Non-pigmented ciliary epithelial cell (primary cell): ENCODE measurements at places on chromosomes 1 and 21.

DNA sequence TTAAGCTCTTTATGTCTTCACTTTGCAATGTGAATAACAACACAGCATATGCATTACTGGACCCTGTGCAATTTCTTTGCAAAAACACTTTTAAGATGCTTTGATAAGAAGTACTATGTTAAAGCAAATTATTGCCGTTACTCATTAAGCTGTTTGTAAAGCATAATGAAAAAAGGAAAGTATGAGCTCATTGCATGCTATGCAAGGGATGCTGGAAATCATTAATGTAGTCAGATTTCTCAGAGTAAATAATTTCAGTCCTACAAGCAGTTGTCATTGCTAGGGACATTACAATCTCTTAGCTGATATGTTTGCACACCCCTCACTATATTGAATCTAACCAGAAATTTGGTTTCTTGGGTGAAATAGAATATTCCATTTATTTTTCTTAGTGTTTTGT lies 982.5 kb upstream of the ADGRL2 start:
- no peak for DNase-seq

DNA sequence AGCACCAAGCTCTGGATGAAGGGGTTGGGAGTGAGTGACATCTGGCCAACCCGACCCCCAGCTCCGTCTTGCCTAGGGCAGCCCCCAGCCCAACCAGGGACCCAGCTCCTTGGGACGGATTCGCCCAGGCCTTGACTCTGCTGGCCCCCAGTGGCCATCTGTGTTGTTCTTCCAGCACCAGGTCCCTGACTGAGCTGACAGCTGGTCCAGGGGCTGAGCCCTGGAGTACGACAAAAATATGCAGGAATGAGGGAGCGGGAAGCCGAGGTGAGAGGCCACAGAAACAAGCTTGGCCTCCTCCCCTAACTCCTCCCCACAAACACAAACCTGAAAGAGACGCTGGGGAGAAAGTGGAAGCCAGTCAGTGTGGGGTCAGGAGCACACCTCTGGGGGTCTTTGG lies 55.0 kb upstream of the PAX7 start:
- DNase-seq = no peak

DNA sequence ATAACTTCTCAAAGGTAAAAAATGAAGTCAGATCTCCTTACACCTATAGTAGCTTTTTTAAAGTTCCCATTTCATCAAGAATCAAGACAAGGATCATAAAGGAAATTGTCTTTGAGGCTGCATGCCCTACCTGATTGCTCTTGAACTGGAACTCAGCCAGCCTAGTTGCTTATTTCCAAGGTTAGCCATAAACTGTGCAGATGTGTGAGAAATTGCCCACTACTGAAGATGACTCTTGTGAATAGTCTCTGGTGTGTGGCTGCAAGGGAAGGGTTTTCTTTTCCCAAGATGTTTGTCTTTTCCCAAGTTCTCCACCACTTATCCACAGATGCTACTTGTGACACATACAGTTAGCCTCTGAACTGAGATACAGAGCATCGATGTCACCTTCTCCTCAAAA lies 81.7 kb upstream of the DUSP10 start:
- no peak for DNase-seq

DNA sequence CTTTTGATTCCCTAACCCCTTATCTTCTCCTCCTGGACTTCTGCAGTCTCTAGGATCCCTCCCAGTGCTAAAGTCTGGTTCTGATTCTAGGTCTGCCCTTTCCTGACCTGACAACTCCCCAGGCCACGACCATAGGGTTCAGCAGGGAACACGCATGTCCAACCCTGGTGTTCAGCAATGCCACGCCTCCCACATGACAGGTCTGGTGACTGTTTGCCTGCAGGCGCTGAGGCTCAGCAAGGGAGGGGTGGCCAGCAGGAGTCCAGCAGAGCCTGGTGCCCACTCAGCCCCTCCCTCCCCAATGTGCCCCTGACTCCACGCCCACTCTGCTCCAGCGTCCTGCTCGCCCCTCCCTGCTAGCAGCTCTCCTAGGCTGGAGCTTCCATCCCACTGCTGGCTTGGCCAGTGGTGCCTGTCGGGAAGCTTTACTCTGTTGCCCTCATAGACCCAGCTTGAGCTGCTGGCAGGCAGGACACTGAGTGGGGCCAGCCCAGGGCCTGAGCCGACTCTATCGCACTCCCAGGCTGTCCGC lies 17.3 kb downstream of the SLC9A1 start:
- DNase-seq = no peak

DNA sequence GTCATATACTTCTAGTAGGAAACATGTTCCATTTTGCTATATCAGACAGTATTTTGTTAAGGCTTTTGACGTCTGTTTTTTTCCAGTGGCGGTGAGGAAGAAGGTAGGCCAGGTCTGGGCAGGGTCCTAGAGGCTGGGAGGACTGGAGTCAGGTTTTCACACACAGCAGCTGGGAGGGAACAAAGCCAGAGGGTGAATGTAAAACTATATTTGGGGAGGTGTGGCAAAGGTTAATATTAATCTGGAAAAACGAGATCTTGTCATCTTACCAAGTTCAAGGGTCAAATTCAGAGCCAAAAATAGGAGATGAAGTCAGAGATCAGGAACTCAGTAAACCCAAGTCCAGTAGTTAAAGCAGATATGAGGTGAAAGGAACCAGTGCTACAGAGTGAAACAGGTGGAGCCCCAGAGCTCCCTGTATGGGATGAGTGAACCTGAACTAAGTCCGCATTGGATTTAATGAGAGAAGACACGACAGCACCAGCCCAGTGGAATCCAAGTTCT lies 10.7 kb upstream of the OTUD7B start:
- no peak for DNase-seq

DNA sequence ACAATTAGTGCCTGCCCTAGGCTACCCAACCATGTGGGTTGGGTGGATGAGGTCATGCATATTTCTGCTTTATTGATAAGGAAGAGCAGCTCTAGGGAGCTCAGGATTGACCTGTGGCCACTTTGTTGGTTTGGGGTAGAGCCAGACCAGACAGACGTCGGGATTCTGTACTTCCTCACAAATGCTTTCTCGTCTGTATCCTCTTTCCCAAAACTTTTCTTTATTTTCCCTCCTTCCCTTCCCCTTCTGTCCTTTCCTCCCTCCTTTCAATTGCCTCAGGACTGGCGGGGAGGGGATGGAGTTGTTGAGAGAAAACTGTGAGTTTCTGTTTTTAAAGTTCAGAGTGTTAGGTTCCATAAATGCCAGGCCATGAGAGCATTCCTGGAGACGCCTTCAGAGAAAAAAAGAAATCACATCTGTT lies 68.0 kb downstream of the UCK2 start:
- DNase-seq = no peak

DNA sequence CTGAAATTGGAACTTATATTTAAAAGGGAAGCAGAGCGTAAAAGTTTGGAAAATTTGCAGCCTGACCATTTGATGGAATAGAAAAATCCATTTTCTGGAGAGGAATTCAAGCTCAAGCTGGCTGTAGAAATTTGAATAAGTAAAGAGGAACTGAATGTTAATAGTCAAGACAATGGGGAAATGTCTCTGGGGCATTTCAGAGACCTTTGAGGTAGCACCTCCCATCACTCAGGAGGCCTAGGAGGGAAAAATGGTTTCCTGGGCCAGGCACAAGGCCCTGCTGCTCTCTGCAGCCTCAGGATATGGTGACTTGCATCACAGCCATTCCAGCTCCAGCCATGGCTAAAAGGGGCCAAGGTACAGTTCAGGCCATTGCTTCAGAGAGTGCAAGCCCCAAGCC lies 17.6 kb upstream of the TSHB start:
- no peak for DNase-seq

DNA sequence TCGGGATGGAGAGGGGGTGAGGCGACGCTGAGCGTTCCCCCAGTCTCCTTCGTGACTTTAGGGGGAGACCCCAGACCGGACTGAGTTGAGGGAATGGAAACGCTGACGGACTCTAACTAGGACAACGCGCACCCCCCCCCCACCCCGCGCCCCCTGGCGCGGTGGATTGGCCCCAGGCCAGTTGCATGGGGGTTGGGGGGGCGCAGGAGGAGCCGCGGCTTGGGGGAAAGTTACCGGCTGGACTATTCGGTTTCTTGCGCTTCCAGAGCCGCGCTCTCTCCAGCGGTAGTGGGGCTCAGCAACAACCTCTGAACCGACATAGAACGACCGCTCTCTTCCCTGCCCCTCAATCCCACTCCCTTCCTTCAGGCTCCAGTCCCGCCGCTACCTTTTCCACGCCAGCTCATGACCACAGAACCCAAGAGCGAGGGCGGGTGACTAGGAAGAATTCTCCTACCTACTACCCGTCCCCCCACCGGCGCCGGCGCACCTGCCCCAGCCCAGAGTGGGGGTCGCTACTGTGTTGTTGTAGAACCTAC lies 694 bp downstream of the ZBTB7B start:
- DNase-seq = no peak
